Spinal cord (tissue), 10 donors: ENCODE measurements at places on chromosomes 3 and 15.

DNA sequence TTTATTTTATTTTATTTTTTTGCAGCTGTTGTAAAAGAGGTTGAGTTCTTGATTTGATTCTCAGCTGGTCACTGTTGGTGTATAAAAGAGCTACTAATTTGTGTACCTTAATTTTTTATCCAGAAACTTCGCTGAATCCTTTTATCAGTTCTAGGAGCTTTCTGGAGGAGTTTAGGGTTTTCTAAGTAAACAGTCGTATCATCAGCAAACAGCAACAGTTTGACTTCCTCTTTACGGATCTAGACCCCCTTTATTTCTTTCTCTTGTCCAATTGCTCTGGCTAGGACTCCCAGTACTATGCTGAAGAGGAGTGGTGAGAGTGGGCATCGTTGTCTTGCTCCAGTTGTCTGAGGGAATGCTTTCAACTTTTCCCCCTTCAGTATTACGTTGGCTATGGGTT, 165.8 kb upstream of the KCNMB2 start:
- no peak for DNase-seq
- no peak overlapping the region for H3K4me3 ChIP-seq
- H3K4me1 ChIP-seq = no peaks in the 10 kb centered on the region

DNA sequence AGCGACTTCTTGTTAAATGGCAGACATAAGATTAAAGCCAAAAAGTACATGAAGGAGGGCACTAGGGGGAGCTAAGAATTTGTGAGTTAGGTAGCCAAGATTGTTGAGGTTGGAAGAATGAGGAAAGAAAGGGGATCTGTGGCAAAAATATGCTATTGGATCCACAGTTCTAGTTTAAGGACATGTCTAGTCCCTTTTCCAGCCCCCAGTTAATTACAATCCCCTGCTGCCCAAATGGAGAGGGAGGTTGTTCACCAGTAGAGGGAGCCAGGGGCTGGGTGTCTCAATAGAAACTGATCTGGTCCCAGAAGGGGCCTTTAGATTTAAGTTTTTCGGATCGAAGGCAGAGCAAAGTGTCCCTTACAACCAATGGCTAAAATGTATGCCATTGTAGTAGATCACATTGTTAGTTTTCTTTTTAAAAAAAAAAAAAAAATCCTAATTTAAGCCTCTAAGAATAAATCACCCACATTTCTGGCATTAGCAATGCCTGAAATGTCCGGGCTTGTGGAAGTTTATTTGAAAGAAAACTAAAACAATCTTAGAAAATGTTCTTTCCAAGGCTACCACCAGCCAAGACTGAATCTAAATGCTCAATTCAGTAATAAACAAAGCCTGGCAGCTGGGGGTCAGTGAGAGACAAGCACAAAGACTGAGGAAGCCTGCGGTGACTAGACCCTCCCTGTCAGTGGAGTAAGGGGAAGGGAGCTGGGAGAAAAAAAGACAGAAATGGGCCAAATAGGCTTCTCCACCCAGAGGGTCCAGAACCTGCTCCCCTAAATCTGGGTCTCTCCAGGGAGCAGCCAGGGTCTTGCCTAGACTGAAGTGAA, 7.1 kb downstream of the COL8A1 start:
- H3K36me3 ChIP-seq = no peaks in the 10 kb centered on the region
- H3K4me3 ChIP-seq = no peak overlapping the region
- H3K27ac ChIP-seq = peak overlapping the region; percentile 40
- H3K4me1 ChIP-seq = no peaks in the 10 kb centered on the region
- no peaks in the 10 kb centered on the region for H3K27me3 ChIP-seq

GRCh38 chr3:196081002-196081833, 672 bp downstream of the TFRC start:
- peak overlapping the region; percentile 93 for H3K27ac ChIP-seq
- H3K4me3 ChIP-seq = peak overlapping the region; percentile 68
- H3K4me1 ChIP-seq = peaks cover 15% of the 10 kb centered on the region
- peak; percentile 27 for DNase-seq
- peaks cover 3% of the 10 kb centered on the region for H3K36me3 ChIP-seq

GRCh38 chr15:53875139-53875538, 103.1 kb upstream of the UNC13C start:
- DNase-seq = peak; percentile 73
- H3K36me3 ChIP-seq = no peaks in the 10 kb centered on the region
- H3K27ac ChIP-seq = no peak overlapping the region
- H3K4me3 ChIP-seq = no peak overlapping the region

DNA sequence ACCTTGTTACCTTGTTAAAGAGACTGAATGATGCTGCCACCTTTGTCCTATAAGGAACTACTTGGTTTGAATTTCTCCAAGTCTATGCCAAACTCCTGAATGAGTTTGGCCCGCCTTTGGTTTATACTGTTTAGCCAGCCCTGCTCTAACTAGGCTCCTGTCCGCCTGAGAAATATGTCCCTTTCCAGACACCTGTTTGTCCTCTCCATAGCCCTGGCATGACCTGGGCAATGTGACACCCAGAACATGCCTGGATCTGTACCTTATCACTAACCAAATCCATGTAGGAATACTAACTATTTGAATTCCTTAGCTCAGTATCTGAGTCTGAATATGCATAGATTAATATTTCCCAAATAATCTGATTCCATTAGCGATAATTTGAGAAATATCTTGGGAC, 24.4 kb upstream of the TMC3 start:
- H3K4me3 ChIP-seq = no peak overlapping the region
- no peaks in the 10 kb centered on the region for H3K36me3 ChIP-seq
- H3K27me3 ChIP-seq = no peaks in the 10 kb centered on the region
- H3K27ac ChIP-seq = no peak overlapping the region
- no peak for DNase-seq

GRCh38 chr15:81897057-81897677, 148.7 kb downstream of the MEX3B start:
- DNase-seq = no peak
- H3K27ac ChIP-seq = no peak overlapping the region
- no peaks in the 10 kb centered on the region for H3K4me1 ChIP-seq

- H3K4me3 ChIP-seq = no peak overlapping the region
- DNase-seq = no peak
- H3K27me3 ChIP-seq = no peaks in the 10 kb centered on the region
- H3K4me1 ChIP-seq = no peaks in the 10 kb centered on the region
These were observed 172.4 kb downstream of the OXSM start for GRCh38 chr3:25962255-25962654.
